ENCODE measurements at places on chromosomes 2 and 18. TPM values are rescaled to one million over a fixed set of nuclear protein-coding genes. Genes with fewer than 3 reads are reported as not detected.

Gene DCC
- 13.6 TPM for total RNA-seq

Gene COLEC11
- total RNA-seq, result 0.78 TPM

Gene CROCC2
- under 0.01 TPM for total RNA-seq

Gene TMEM178A
- 25.1 TPM for total RNA-seq

Gene CAD
- total RNA-seq, result 16.2 TPM

Gene SRBD1
- total RNA-seq, result 78.6 TPM

Gene UGT1A4
- total RNA-seq, result not detected

Gene LMAN2L
- 21.7 TPM for total RNA-seq

Gene EVX2
- total RNA-seq, result not detected

Gene EGR4
- not detected for total RNA-seq

Gene ANKRD29
- 1.2 TPM for total RNA-seq

Gene STK25
- 160 TPM for total RNA-seq

Gene KIF3C
- total RNA-seq, result 94.2 TPM

Gene GPR39
- 5.0 TPM for total RNA-seq

Gene TUBB6
- total RNA-seq, result 36.8 TPM

Gene SERPINB10
- total RNA-seq, result not detected

Gene ELOA2
- not detected for total RNA-seq

Gene FAM161A
- total RNA-seq, result 30.3 TPM

Gene GALNT14
- 4.7 TPM for total RNA-seq

Gene CDKL4
- 10.1 TPM for total RNA-seq

Gene SLC9A4
- total RNA-seq, result 0.62 TPM

Gene VSNL1
- total RNA-seq, result 23.1 TPM

Gene SESTD1
- total RNA-seq, result 82.2 TPM

Gene CYTIP
- 5.1 TPM for total RNA-seq
